Activated CD4-positive, alpha-beta T cell treated with anti-CD3 and anti-CD28 coated beads, Interleukin-2, amount 50 U/mL, for 1 hour (primary cell): ENCODE measurements at places on chromosomes 16 and 17.

- no peak for DNase-seq
Measured at GRCh38 chr17:74756891-74757290, 8.5 kb downstream of the NHERF1 start.

- DNase-seq, result no peak
Measured at GRCh38 chr17:79907850-79908249, 68.6 kb upstream of the CBX4 start.

- DNase-seq, result peak; percentile 60
Measured at GRCh38 chr17:49575679-49576087, at the start of gene NXPH3. TSS of gene NXPH3 (plus strand) at chr17:49575871. CDS start at chr17:49576220, 349 bp downstream.

GRCh38 chr17:49964303-49964768, 4.7 kb upstream of the DLX4 start:
- no peak for DNase-seq

- no peak for DNase-seq
Measured at GRCh38 chr17:72693151-72693878, 399.2 kb downstream of the SLC39A11 start.
